H7 (cell line): ENCODE measurements at places on chromosomes 13 and 19.

- DNase-seq = no peak
Observed at GRCh38 chr13:33918199-33918932, 100.4 kb downstream of the RFC3 start.

GRCh38 chr13:33799950-33800592 lies 17.9 kb upstream of the RFC3 start:
- no peak for DNase-seq

DNA sequence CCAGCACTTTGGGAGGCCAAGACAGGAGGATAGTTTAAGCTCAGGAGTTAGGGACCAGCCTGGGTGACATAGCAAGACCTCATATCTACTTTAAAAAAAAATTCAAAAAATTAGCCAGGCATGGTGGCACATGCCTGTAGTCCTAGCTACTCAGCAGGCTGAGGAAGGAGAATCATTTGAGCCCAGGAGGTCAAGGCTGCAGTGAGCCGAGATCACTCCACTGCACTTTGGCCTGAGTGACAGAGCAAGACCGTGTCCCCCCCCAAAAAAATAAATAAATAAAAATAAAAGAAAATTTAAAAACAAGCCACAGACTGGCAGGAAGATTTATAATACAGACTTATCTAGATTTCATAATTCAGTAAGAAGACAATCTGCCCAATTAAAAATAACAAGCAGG lies 14.8 kb downstream of the PSPC1 start:
- no peak for DNase-seq

GRCh38 chr13:98377635-98378378 lies 199.1 kb downstream of the STK24 start:
- DNase-seq = no peak

DNA sequence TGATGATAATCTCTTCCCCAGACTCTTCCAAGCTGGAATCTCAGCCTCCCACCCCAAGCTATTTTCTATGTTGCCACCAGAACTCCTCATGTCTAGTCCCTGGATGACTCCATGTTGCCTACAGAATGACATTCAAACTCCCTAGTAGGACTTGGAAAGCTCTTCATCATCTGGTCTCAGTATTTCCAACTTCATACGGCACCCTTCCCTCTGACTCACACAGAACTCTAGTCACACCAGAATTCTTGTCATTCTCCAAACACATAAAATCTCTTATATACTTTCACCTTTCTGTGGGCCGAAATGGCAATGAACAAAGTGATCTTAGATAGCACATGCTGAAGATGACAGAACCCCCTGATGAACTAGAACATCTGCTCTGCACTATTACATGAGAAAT lies 86.2 kb downstream of the CAB39L start:
- no peak for DNase-seq

- no peak for DNase-seq
Observed at GRCh38 chr13:79450110-79450509, 30.8 kb upstream of the NDFIP2 start.

GRCh38 chr19:29858000-29858596 lies 46.3 kb downstream of the CCNE1 start:
- DNase-seq = peak; percentile 92

DNA sequence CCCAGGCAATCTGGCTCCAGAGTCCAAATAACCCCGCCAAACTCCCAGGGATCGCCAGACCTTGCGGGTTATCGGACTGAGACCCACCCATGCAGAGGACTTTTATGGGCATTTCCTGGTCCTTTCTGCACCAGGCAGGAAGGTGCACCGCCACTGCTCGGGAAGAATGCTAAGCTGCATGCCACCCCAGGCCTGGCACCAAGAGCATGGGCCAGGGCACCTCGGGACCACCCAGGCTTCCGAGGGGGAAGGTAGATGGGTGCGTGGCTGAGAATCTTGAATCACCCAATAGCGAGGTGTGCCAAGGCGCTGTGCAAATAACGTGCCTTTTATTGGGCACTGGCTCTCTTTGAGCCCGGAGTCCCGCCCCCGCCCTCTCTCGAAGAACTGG lies 422 bp upstream of the ZNF575 start:
- DNase-seq = peak; percentile 65

DNA sequence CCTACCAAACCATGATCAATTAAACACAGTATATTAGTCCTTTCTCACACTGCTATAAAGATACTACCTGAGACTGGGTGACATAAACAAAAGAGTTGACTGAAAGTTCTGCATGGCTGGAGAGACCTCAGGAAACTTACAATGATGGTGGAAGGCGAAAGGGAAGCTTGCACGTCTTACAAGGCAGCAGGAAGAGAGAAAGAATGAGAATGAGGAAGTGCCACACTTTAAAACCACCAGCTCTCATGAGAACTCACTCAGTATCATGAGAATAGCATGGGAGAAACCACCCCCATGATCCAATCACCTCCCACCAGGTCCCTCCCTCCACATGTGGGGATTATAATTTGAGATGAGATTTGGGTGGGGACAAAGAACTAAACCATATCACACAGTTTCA lies 324.9 kb upstream of the ZNF507 start:
- no peak for DNase-seq

- DNase-seq = no peak
Observed at GRCh38 chr13:30805132-30805537, 69.8 kb downstream of the ALOX5AP start.

DNA sequence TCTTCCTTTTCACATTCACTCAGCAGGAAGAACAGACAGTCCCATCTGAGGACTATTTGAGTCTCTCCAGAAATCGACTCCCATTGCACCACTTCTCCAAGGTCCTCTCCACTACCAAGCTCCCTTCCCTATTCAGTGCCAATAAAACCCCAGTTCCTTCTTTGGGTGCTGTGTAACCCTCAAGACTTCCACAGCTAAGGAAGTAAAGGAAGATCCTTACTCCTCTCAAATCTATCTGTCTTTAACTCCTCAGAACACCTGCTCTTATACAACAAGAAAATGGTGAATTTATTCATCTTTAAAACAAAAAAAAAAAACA lies 29.2 kb upstream of the TM9SF2 start:
- DNase-seq = no peak

GRCh38 chr19:896434-896833 lies 3.1 kb downstream of the RNU6-9 start:
- DNase-seq = no peak

DNA sequence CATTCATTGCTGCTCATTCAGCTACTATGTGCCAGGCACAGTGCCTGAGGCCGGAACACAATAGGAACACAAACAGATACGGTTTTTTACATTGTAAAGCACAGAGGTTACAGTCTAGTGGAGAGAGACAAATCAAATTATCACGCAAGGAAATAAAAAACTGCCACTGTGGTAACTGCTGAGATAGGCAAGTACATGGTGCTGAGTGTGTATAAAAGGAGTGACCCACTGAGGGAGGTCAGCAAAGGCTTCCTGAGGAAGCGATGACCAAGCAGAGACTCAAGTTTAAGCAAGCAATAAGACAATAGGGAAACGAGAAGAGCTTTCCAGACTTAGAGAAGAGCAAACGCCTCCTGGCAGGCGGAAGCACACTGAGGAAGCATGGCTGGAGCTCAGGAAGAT lies 56.4 kb downstream of the NUFIP1 start:
- DNase-seq = no peak

GRCh38 chr13:112586334-112586960 lies 1.5 kb downstream of the TUBGCP3 start:
- no peak for DNase-seq

DNA sequence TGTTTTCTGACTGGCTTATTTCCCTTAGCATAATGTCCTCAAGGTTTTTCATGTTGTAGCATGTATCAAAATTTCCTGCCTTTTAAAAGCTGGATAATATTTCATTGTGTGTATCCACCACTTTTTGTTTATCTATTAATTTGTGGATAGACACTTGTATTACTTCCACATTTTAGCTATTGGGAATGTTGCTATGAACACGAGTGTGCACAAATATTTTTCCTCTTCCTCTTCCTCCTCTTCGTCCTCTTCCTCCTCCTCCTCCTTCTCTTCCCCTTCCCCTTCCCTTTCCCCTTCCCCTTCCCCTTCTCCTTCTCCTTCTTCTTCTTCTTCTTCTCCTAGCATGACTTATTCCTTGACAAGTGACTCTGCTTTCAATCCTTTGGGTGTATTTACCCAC lies 51.2 kb upstream of the KL start:
- DNase-seq = no peak

- peak; percentile 54 for DNase-seq
Observed at GRCh38 chr13:43963726-43964125, 84.0 kb downstream of the LACC1 start.

- DNase-seq = no peak
Observed at GRCh38 chr19:51807111-51807701, 12.2 kb downstream of the FPR3 start.

- no peak for DNase-seq
Observed at GRCh38 chr19:12882589-12882988, 1.3 kb upstream of the DNASE2 start.

- no peak for DNase-seq
Observed at GRCh38 chr13:66859078-66859477, 371.1 kb downstream of the PCDH9 start.

DNA sequence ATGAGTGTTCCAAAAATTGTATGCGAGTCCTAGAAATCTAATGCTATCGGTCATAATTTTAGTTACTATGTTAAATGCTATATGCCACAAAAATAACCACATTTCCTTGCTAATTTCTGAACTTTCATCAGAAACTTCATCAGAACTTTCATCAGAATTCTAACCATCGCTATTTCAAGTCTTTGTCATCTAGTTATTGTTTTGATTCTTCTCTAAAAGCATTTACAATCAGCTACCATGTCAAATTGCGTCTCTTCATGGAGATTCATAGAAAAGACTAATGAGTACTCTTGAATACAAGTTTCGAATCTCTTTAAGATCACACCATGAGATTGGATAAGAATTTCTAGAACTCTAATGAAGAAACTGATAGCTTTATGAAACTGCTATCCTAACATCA lies 52.7 kb upstream of the TM9SF2 start:
- DNase-seq = no peak

- peak; percentile 38 for DNase-seq
Observed at GRCh38 chr13:35857769-35858168, 273.4 kb downstream of the DCLK1 start.

DNA sequence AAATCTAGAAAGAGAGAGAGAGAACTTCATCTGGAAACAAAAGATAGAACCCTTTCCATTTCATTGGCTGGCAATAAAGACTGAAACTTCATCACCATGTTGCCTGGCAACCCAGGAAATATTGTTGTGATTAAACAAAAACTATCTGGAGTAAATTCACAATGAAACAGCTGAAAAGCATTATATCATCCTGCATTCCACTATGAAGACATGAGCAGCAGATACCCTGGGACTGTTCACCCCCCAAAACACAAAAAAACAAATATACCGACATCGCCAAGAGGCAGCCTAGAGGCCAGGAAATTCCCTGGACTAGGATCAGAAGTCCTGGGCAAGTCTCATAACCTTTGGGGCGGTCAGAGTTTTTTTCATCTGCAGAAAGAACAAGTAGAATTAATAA lies 158.3 kb downstream of the FOXO1 start:
- no peak for DNase-seq

DNA sequence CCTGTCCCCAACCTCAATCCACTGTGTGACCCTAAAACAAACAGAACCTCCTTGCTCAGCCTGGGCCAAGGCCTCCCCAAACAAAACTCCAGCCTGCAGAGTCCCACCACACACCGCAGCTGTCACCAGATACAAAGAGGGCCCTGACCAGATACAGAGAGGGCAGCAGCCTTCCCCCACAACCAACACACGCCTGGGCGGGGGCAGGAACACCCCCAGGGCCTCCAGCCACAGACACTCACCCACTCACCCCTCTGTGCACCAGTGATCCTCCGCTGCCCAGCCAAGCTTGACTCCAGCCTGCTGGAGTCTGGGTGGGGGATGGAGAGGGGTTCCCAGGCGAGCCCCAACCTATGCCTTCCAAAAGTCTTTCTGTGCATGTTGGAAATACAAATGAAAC lies 5.9 kb upstream of the CIRBP start:
- DNase-seq = no peak

GRCh38 chr19:35030257-35031071 lies at the start of gene SCN1B:
Gene SCN1B, plus strand, starts transcription at chr19:35030470. Its CDS starts 351 bp downstream, at chr19:35030821.
- peak; percentile 97 for DNase-seq

DNA sequence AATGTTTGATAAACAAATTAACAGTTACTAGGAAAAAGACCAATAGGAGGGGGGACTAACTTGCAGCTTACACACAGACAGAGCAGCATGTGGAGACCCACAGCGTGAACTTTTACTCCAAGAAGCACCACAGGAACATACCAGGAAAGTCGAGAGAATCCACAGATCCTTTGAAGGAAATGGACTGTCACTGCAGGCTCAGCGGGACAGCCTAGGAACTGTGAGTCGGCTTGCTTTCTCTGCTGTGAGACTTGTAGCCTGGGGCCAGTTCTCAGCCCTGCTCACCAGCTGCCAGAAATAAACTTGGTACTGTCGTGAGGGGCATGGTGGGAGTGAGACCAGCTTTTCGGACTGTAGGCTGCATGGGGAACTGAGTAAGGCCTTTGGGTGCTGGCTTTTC lies 1211.5 kb downstream of the PCDH17 start:
- DNase-seq = no peak

GRCh38 chr19:47492137-47492533 lies 8.1 kb upstream of the KPTN start:
- DNase-seq = no peak

DNA sequence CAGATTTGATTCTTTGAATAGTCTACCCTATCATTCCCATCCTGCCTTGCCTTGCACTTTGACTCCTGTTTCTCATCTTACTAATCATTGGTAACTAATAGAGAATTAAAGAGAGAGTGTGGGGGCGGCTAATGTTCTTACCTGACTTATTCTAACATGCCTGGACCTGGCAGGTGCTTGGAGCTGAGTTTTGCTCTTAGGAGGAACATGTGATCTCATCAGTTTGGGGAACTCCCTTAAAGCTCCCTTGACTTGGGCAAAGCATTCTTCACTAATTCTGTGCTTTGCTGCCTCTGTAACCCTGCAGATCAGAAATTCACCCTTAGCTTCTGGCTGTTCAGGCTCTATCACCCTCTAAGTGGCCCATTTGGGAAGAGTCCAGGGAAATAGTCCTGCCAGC lies 861.1 kb downstream of the GPC5 start:
- DNase-seq = no peak

DNA sequence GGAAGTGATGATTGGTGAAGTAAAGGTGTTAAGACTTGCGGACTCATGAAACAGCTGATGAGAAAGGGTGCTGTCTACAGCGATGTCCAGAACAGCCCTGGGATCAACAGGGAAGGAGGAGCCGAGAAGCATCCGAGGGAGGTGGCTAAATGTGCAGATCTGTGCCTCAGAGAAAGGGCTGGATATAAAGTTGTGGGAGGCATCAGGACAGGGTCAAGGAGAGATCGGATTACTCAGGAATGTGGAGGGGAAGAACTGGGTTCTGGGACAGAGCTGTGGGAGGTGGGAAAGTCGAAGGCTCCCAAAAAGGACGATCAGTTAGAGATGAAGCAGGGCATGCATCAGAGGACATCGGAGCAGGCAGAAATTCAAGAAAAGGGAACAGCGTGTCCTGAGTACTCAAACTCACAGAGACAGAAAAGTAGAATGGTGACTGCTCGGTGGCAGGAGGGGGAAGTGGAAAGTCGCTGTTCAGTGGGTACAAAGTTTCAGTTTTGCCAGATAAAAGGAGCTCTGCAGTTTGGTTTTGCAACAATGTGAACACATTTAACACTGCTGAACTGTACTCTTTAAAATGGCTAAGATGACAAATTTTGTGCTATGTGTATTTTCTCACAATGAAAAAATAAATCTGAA lies 1.9 kb downstream of the SIGLEC14 start:
- DNase-seq = no peak
